Fibroblast of the aortic adventitia (primary cell): ENCODE measurements at places on chromosomes 16 and 17.
A peak's percentile ranks its signal among the peaks of the same experiment; 100 is the strongest.

DNA sequence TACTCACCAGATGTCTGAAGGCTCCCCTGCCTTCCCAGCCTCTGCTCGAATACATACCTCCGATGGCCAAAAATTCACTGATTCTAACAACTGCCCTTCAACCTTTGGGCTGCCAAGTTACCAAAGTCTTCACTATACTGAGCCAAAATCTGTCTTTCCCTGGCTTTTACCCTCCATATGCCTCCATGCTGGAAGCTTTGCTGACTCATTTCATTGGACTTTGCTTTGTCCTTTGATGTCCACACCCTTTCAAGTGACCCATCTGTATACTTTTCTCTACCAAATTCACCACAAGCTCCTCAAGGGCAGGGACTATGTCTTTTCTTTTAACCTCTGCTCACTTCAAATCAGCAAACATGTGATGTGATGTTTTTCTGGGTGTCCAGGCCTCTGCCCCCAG, 21.0 kb upstream of the MTMR4 start:
- peak; percentile 56 for DNase-seq

GRCh38 chr16:74463888-74464287, 42.6 kb upstream of the CLEC18B start:
- DNase-seq: no peak

GRCh38 chr16:81729451-81729850, 49.6 kb upstream of the PLCG2 start:
- no peak for DNase-seq

- no peak for DNase-seq
Observed at GRCh38 chr17:58309918-58310259, 18.7 kb downstream of the TSPOAP1 start.

DNA sequence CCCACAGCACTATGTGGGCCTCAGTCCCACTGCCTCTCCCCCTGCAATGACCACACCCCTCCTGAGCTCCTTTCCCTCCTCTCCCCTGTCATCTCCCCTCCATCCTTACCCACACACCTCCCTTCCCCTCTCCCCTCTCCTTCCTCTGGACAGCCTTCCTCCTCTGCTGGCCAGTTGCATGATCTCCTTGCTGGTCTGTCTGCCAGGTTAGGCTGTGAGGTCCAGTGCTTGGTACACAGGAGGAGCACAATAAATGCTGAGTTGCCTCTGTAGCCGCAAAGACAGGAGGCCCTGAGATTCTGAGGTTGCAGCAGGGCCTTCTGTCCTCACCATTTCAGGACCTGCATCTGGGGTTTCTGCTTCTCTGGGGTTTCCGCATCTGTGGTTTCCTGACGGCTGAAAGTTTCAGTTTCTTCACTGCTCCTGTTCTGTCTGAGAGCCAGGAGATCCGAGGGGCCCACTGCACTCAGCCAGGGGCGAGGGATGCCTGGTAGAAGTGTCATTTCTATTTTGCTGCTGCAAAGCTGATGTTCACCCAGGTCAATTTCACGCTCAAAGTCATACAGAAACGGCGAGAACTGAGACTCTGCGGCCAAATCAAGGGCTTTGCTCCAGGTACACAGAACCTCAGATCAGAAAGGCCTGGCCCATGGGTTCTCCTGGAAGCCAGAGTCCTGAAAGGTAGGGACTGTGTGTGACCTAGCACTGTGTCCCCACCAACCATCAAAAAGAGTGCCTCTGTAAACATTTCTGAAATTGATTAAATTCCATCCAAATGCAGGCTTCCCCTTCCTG, 4.6 kb upstream of the SLC12A3 start:
- DNase-seq: no peak

DNA sequence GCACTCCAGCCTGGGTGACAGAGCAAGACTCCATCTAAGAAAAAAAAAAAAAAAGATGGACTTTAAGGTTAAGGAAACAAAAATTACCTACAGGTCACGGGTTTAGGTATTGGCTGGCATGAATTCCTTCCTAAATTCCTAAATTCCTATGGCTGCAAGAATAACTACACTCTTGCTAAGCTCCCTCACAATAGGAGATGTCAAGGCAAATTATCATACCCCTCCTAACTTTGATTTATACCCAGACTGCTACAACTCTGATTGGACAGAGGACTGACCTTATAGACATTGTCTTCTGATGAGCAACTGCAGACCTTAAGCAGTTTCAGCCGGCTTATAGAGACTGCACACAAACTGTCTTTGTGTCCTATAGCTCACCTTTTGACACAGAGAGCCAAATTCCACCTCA, 25.1 kb upstream of the TMC7 start:
- DNase-seq: peak; percentile 30

GRCh38 chr16:86918637-86919036, 340.3 kb downstream of the FOXL1 start:
- DNase-seq: no peak

GRCh38 chr16:3004319-3004718, 8.4 kb upstream of the CLDN9 start:
- no peak for DNase-seq

GRCh38 chr17:50094243-50094752, 853 bp upstream of the PDK2 start:
- DNase-seq: peak; percentile 90

DNA sequence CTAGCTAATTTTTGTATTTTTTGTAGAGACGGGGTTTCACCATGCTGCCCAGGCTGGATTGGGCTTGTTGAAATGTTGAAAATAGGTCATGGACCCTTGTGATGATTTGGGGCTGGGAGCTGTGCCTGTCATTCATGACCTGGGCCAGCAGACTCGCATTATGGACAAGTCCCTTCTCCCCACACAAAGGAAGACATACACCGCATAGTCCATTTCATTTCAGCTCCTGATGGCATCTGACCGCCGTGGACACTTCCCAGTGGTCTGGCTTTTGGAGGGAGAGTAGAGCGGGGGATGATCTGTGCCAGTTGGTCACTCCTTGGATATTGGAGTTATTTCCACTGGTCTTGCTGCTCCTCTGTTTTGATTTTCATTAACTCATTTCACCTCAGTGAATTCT, 34.8 kb downstream of the MPRIP start:
- DNase-seq: no peak

- no peak for DNase-seq
Observed at GRCh38 chr17:4341616-4341977, 24.9 kb downstream of the UBE2G1 start.
